ENCODE measurements at places on chromosomes 4 and X.
A peak's percentile ranks its signal among the peaks of the same experiment; 100 is the strongest.

DNA sequence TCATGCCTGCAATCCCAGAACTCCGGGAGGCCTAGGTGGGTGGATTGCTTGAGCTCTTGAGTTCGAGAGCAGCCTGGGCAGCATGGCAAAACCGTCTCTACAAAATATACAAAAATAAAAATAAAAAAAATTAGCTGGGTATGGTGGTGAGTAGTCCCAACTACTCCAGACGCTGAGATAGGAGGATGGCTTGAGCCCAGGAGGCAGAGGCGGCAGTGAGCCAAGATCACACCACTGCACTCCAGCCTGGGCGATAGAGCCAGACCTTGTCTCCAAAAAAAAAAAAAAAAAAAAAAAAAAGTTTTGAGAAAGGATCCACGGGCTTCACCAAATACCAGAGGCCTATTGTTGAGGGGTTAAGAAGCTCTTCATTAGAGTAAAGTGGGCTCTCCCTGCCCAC is 8.0 kb downstream of the SUPT20HL2 start:
- DNase-seq, result no peak

DNA sequence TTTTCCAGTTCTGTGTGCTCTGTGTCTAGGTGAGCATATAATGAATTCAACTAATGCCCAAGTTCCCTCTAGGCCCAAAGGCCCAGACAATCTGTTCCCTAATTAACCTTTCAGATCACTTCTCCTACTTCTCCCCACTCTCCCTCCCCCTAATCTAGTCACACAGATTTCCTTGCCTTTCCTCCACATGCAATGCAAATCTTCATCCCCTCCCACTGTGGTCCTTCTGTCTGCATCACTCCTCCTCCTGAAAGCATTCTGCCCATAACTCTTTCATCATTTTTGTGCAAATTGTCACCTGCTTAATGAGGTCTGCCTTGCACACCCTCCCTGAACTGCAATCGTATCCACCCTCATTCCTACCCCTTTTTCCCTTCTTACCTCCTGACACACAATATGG is 346.6 kb downstream of the FBXO8 start:
- DNase-seq, result no peak

DNA sequence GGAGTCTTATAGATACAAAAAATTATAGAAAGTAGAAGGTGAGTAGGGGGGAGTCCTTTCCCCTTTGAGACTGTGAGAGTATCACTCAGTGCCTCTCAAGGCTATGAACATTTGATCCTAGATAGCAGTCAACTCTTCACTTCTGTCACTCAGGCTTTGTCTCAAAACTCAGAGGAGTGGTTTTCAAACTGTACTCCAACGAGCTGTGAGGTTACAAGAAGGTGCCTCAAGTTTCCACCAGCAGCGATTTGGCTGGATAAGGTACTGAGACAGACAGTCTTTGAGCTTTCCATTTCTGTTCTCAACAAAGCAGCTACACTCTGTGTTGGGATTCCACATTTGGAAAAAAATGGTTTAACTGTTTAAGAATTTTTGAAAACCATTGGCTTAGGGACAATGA is 48.0 kb upstream of the NDST3 start:
- DNase-seq, result no peak

DNA sequence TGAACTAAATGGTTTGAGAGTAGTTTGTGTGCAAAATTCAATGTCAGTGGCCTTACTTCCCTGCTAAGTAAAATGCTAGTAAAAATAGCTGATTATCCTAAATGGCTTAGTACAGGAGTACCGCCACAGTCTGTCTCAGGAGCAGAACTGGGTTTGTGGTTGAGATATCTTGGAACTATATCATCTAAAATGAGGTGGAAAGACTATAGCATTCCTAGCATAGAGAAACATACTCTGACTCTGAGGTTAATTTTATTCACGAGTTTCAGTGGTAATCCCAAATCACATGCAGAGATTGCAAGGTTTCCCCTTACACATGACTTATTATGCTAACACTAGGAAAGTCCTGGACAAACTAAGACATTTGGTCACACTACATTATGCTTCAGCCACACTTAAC is 70.4 kb downstream of the OR13H1 start:
- DNase-seq, result no peak

GRCh38 chrX:68627986-68628385 is 19.5 kb upstream of the STARD8 start:
- DNase-seq, result no peak

DNA sequence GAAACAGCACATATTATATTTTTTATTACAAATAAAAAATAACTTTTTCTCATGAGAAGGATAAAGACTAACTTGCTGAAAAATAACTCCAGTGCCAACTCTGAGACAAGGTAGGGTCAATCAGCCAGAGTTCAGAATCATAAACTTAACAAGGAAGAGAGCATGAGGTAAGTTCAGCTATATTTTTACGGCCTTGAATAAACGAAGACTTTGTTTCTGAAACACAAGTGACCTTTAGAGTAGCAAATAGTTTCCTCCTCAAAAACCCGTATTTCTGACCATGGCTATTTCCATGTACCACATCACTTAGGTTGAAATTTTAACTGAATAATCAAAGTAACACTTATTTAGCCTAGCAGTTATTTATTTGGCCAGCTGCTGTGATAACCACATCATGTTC is 45.5 kb downstream of the PRDM5 start:
- no peak for DNase-seq

GRCh38 chr4:64814616-64815015 is 405.4 kb upstream of the TECRL start:
- DNase-seq, result no peak

GRCh38 chr4:100289946-100290345 is 99.7 kb upstream of the DDIT4L start:
- no peak for DNase-seq

GRCh38 chr4:39045827-39046221 is 13.6 kb upstream of the TMEM156 start:
- no peak for DNase-seq

- DNase-seq, result no peak
Observed at GRCh38 chr4:2865196-2865780, 21.6 kb downstream of the ADD1 start.

DNA sequence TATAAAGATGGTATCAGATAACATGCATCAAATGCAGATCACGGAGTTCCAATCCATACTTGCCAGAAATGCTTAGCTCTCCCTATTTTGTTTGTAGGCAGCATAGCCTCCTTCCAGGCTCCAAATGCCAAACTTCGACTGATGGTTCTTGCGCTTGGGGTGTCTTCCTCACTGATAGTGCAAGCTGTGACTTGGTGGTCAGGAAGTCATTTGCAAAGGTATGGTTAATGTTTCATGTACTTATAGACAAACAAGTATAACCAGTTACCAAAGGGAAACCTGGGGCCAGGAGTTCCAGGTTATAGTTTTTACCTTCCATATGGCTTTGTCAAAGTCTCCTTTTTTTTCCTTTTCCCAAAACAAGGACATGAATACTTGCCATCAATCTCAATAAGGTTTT is 5.3 kb downstream of the CWH43 start:
- DNase-seq, result no peak

DNA sequence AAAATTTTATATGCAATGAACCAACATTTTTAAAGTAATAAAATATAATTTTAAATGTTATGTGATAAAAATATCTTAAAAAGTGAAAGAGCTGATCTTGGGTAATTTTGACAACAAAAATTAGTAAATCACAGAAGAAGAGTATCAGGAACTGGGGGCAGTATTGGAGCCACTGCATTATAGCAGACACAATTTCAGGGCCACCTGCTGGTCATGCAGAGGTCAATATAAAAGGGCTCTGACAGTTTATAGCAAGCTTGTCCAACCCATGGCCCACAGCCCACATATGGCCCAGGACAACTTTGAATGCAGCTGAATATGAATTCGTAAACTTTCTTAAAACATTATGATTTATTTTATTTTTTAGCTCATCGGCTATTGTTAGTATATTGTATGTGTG is 13.0 kb upstream of the LEF1 start:
- DNase-seq, result peak; percentile 8

- DNase-seq, result no peak
Observed at GRCh38 chr4:185722029-185722316, 90.0 kb downstream of the SORBS2 start.

DNA sequence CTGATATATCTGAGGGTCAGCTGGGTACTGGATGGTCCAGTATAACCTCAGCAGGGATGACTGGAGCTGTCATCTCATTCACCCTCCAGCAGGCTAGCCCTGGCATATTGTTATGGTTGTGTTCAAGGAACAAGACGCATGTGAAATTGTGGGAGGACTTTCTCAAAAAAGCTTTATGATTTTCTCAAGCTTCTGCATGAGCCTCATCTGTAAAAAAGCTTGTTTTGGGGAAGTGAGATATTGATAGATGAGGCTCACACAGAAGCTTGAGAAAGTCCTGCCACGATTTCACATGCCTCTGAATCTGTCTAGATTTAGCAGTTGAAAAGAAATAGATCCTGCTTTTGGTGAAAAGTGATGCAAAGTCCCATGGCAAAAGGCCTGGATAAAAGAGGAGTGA is 93.4 kb downstream of the SPCS3 start:
- DNase-seq, result no peak

DNA sequence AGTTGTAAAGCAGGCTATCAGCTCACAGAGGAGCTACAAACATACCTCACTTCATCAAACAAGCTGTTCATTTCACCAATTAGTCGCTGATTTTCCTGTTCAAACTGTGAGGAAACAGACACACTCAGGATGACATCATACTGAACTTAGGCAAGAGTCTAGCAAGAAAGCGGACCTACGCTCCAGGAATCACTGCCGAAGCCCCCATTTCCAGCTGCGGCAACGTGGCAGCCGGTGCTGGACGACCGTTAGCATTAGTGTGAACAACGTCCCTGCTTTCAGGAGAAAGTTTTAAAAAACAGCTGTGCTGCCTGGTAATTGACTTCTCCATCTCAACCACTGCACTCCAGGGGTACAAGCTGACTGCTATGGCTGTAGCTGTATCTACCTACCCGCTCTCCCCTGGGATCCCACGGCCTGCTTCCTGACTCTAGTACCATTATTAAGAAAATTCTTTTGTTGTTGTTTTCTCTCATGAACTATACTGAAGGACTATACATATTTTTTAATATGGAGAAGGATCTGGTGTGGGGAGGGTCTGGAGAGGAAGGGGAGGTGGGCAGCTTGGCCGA is 38.3 kb downstream of the NSG1 start:
- DNase-seq, result no peak

- no peak for DNase-seq
Observed at GRCh38 chr4:97942137-97942536, 201.1 kb downstream of the STPG2 start.

DNA sequence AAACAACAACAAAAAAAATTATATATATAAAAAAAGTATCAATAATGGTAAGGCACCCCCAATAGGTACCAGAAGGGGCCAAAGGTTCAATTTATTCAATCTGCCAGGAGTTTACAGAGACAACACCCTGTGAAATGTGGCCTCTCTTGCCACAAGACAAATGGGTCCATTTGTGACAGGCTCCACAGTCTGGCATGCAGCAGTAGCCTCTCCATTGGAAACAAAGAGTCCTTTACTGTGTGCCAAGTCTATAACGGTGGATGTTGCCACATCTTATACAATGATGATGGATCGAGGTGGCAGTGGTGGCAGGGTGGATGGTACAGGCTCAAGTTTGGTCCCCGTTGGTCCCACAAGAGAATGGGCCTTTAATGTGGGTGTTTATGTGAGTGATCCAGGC is 70.1 kb upstream of the SH3RF1 start:
- DNase-seq, result no peak

DNA sequence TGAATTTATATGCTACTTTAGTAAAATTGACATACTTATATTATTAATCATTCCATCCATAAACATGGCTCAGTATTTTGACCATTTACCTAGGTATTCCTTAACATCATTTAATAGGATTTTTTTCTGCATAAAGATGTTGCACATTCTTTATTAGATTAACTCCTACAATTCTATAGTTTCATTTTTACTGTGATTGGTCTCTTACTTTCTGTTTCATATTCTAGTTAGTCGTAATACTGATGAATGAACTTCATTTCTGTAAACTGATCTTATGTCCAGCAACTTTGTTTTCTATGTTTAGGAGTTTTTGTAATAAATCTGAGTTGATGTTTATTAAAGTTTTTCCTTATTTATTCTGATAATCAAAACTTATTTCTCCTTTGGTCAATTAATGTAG is 278.2 kb upstream of the CXXC4 start:
- no peak for DNase-seq

DNA sequence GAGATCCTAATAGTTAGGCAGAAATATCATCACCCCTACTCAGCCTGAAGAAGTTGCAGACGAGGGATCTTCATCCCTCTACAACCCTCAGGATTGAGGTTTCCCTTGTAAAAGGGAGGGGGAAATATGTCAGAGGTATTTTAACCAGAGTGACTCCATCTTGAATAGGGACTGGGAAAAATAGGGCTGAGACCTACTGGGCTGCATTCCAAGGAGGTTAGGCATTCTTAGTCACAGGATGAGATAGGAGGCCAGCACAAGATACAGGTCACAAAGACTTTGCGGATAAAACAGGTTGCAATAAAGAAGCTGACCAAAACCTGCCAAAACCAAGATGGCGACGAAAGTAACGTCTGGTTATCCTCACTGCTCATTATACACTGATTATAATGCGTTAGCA is 17.5 kb downstream of the IL13RA2 start:
- no peak for DNase-seq

- DNase-seq, result no peak
Observed at GRCh38 chr4:43242606-43243005, 350.1 kb downstream of the GRXCR1 start.

- DNase-seq, result no peak
Observed at GRCh38 chr4:35757836-35758235, 486.5 kb downstream of the ARAP2 start.

DNA sequence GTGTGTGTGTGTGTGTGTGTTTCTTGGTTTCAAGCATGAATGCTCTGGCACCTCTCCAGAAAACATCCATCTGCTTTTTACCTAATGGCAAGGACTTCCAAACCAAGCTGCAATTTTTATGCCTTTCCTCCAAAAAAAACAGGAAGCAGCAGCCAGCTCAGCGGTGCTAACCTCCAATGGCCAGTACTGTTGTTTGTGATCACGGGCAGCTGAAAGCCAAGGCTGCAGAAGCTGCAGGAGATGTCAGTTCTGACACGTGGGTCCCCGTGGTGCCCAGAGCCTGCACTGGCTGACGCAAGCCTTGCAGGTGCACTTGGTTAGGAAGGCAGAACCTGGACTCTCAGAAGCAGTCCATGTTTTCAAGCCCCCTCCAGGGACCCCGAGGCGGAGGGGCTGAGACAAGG is 313.6 kb upstream of the DDX53 start:
- DNase-seq, result no peak

DNA sequence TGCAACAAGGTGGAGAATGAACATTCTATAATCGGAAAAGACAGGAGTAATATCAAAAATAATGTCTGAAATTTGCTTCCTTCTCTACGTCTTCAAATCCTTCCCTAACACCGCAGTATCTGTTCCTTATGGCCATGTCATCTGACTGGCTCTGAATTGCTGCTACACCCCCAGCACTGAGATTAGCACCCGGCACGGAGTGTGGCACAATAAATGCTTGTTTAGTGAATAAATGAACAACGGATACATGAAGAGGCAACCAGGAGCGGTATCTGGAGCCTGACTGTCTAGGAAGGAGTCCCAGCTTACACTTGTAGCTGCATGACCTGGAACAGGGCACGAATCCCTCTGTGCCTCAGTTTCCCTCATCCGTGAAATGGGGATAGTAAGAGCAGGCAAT is 164.3 kb downstream of the AFAP1 start:
- DNase-seq, result no peak
